Inflammatory macrophage treated with lipopolysaccharide for 1 hour (primary cell): ENCODE measurements at places on chromosomes 12 and 14.

GRCh38 chr14:36271222-36271621 is 49.2 kb downstream of the MBIP start:
- no peak for DNase-seq

GRCh38 chr12:94427501-94428381 is 31.9 kb downstream of the CEP83 start:
- DNase-seq, result no peak

- no peak for DNase-seq
These were observed 12.9 kb downstream of the FAM222A start for GRCh38 chr12:109726511-109727038.

GRCh38 chr12:93749515-93749914 is 72.3 kb downstream of the CRADD start:
- DNase-seq, result no peak

DNA sequence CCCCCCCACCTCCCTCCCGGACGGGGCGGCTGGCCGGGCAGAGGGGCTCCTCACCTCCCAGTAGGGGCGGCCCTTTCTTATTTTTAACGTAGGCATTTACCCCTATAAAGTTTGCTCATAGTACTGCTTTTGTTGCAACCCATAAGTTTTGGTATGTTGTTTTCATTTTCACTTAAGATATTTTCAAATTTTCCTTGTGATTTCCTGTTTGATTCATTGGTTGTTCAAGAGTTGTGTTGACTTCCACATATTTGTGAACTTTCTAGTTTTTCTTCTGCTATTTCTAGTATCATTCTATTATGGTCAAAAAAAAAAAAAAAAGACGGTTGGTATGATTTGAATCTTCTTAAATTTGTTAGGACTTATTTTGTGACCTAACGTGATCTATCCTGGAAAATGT is 6.5 kb downstream of the NOXRED1 start:
- DNase-seq, result no peak

DNA sequence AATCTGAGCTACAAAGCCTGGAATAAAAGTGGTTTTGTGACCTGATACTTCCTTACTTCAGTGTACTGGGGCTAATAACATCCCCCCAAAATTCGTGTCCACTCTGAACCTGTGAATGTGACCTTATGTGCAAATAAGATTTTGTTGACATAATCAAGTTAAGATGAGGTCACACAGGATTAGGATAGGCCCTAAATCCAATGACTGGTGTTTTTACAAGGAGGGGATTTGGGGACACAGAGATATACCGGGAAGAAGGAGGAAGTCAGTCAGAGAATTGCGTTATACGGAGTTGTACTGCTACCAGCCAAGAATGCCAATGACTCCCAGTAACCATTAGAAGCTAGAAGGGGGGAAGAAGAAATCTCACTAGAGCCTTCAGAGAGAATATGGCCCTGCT is 299.9 kb downstream of the ACSS3 start:
- no peak for DNase-seq

- no peak for DNase-seq
These were observed 126.1 kb upstream of the MAX start for GRCh38 chr14:65228436-65228835.
